ENCODE measurements at places on chromosomes 5 and 9.

- DNase-seq: no peak
These were observed 64.0 kb upstream of the RANBP6 start for GRCh38 chr9:6079386-6079785.

GRCh38 chr5:170219615-170220014, 13.2 kb upstream of the C5orf58 start:
- DNase-seq: peak; percentile 78

GRCh38 chr5:153237671-153238332, 252.7 kb upstream of the GRIA1 start:
- no peak for DNase-seq

GRCh38 chr9:21031091-21031807, at the start of gene HACD4:
Gene HACD4 (minus strand): TSS chr9:21031640. CDS start chr9:21031590, 50 bp downstream.
- no peak for DNase-seq

- DNase-seq: no peak
These were observed 34.1 kb downstream of the CFAP77 start for GRCh38 chr9:132443951-132444607.

- DNase-seq: no peak
These were observed 129.5 kb downstream of the TRIO start for GRCh38 chr5:14272548-14273205.

- no peak for DNase-seq
These were observed 19.2 kb downstream of the GADD45G start for GRCh38 chr9:89623925-89624420.

GRCh38 chr5:74641735-74642542, 1.4 kb upstream of the ENC1 start:
- peak; percentile 81 for DNase-seq

DNA sequence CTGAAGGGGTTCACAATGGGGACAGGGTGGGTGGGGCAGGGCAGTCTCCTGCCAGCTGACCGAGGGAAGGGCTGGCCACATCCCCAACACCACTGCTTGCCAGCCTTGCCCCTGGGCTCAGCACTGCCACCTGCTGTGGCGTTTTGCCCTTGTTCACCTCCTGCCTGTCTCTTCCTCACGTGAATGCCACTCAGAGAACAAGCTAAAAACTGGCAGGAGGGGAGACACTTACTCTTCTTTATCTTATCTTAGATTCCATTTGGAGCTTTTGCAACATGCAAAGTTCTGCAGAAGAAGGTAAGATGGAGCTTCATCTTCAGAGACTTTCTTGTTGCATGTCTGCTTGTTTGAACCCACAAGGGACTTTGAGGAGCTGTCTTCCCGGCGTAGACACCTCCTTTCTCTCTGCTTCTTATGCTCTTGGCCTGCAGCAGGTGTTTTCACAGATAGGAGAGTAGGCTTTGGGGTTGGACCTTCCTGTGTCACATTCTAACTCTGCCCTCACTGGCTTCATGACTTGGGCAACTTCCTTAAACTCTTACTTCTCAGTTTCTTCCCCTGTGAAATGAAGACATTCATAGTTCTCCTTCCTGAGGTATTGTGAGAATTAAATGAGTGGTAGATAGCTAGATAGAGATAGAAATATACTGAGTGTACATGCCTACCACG, 4.1 kb downstream of the LRSAM1 start:
- DNase-seq: no peak

GRCh38 chr9:124342402-124342775, 72.9 kb downstream of the PSMB7 start:
- DNase-seq: no peak

GRCh38 chr5:26622947-26623346, 415.4 kb downstream of the CDH9 start:
- no peak for DNase-seq

- DNase-seq: no peak
These were observed 177.9 kb downstream of the CETN3 start for GRCh38 chr5:90231688-90232087.

Data from HFFc6 (cell line).